ENCODE measurements at places on chromosomes 4 and X. TPM values are rescaled to one million over a fixed set of nuclear protein-coding genes. Genes with fewer than 3 reads are reported as not detected.

The SNCA gene
- total RNA-seq = 24.4 TPM

The THAP6 gene
- 37.8 TPM for total RNA-seq

The FREM3 gene
- total RNA-seq = not detected

The SHOX gene
- total RNA-seq = not detected

The ARHGAP6 gene
- 30.3 TPM for total RNA-seq

The MAP7D3 gene
- 26.5 TPM for total RNA-seq

- ATAC-seq = no peak
Measured at GRCh38 chrX:132940727-132941327, 17.6 kb downstream of the HS6ST2 start.

GRCh38 chr4:20127626-20128025 is 124.1 kb upstream of the SLIT2 start:
- no peak for ATAC-seq

DNA sequence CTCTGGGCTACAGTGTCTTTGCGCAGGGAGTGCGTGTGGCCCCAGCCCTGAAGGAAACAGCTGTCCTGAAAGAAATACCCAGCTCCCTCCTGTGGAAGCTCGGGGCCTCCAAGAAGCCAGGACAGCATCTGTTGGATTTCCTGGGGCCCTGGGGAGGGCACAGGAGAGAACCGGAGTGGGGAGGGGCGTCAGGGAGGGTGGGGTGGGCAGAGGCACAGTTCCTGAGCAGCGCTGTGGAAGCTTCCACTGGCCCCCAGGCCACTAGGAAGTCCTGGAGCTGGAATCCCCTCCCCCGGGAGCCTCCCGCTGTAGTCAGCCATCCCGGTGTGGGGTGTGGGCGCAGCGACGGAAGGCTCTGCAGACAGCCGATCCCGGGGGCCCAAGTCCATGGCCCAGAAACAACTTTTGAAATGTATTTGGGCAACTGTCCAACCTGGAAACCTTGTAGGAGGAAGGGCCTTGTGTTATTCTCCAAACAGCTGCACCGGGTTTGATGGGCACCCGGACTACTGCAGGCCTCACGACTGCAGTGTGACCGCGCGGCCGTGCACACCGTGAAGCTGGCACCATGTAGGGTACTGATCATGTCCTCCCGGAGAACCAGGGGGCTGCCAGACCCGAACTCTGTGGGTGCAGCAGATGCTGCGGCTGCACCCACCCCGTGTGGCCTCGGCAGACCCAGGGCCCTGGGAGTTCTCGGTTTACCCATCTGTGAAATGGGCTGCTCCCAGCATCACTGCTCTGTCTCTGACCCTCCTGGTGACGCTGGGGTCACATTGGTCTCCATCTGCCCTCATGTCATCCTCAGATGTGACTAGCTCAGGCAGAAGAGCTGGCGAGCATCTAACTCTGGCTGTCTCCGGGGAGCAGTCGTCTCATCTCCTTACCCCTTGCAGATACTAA is 68.5 kb upstream of the HMX1 start:
- no peak for ATAC-seq

DNA sequence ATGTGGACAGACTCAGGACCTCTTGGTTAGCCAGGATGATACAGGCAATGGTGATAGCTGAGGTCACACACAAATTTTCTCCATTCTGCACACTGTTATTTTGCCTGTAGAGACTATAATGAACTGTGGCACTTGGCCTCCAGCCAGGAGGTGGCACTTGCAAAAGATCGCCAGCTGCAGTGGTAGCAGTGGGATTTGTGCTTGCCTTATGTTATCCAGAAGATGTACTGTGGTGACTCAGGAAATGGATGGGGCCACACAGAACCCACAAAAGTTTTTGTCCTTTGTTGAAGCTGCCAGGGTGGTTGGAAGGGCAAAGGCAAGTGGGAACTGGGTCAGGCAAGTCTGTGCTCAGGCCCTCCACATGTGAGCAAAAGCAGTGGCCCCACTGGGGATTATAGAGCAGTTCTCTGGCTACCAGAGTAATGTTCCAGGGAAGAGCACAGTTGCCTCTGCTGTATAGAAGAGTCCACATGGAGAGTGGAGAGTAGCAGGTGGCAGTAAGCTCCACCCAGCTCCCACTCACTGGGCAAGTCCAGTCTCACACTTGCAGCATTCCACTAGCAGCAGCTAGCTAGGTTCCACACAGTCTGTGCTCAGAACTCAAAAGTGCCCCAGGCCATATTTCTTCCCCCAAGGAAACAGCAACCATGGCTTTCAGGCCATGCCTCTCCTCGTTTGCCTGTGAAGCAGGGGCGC is 5.9 kb upstream of the C4orf17 start:
- no peak for ATAC-seq

- ATAC-seq = no peak
Measured at GRCh38 chr4:70365479-70365878, 4.9 kb downstream of the SMR3A start.

DNA sequence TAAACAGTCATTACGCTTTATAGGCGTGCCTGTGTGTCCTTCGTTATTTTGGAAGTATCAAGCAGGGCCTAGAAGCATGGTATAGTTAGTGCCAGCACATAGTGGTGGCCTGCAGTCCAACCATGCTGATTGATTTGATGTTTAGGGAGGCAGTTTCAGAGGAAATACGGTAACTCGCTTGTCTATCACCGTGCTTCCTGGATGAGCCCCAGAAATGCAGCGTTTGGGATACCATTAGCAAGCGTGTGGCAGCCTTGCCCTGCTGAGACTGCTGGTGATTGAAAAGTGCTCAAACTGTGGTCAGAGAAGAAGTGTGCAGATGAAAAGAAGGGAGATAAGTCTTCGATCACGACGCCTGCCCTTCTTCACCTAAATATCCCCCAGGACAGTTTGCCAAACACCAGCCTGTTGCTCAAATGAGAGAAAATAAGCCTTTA is 158.4 kb downstream of the CHIC2 start:
- ATAC-seq = no peak

DNA sequence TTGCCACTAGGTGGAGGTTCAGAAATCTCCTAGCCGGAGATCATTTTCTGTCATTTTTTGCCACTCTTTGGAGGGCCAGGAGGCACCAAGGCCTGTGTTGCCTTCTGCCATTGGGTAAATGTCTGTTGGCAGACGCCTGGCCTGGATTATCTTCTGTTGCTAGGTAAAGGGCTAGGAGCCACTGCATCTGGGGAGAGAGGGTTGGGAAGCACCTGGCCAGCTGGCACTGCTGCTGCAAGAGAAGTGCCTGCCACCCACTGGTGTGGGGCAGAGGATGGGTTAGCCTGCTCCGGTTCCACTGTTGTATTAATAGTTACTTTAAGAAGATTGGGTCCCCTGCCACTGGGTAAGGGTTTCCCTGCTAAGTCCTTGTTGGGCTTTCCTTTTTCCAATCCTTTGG is 58.1 kb downstream of the AWAT2 start:
- ATAC-seq = no peak

DNA sequence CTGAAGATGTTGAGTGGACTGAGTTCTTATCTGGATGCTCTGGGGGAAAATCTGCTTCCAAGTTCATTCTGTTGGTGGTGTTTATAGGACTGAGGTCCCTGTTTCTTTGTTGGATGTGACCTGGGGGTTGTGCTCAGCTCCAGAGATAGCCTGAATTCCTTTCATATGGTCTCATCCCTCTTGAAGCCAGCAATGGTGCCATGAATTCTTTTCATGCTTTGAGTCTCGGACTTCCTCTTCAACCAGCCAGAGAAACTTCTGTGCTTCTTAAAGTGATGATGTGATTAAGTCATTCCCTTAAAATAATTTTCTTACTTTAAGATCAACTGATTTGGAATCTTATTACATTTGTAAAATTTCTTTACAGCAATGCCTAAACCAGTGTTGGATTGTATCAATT is 233.8 kb upstream of the UGT8 start:
- ATAC-seq = peak; percentile 50

GRCh38 chr4:71211748-71212147 is 127.1 kb upstream of the SLC4A4 start:
- ATAC-seq = peak; percentile 21

Data from gastroesophageal sphincter (tissue), 4 donors.